ENCODE measurements at places on chromosomes 16 and 17. TPM values are rescaled to one million over a fixed set of nuclear protein-coding genes. Genes with fewer than 3 reads are reported as not detected.

PRAC1 gene
- not detected for polyA plus RNA-seq

BICDL2 gene
- polyA plus RNA-seq: 2.6 TPM

DPEP2 gene
- 1.9 TPM for polyA plus RNA-seq

SDK2 gene
- 12.0 TPM for polyA plus RNA-seq

RASD1 gene
- 3.4 TPM for polyA plus RNA-seq

OTOP2 gene
- polyA plus RNA-seq: not detected

ASPA gene
- polyA plus RNA-seq: 35.2 TPM

CRISPLD2 gene
- 19.0 TPM for polyA plus RNA-seq

HOXB4 gene
- 10.7 TPM for polyA plus RNA-seq

RNF157 gene
- 8.9 TPM for polyA plus RNA-seq

CNTD1 gene
- 2.3 TPM for polyA plus RNA-seq

KRTAP4-3 gene
- polyA plus RNA-seq: not detected

SLC38A8 gene
- not detected for polyA plus RNA-seq

RAMP2 gene
- 196 TPM for polyA plus RNA-seq

ARSG gene
- polyA plus RNA-seq: 6.4 TPM

CNEP1R1 gene
- 42.6 TPM for polyA plus RNA-seq

AMFR gene
- 70.6 TPM for polyA plus RNA-seq

HSF4 gene
- 4.3 TPM for polyA plus RNA-seq

POLG2 gene
- 32.5 TPM for polyA plus RNA-seq

TP53TG3F gene
- not detected for polyA plus RNA-seq

KRT9 gene
- not detected for polyA plus RNA-seq

PNMT gene
- polyA plus RNA-seq: 2.5 TPM

LRRC59 gene
- polyA plus RNA-seq: 40.8 TPM

NUPR1 gene
- 29.7 TPM for polyA plus RNA-seq

FBXO39 gene
- polyA plus RNA-seq: 0.56 TPM

MYH8 gene
- polyA plus RNA-seq: 48.7 TPM

DOC2A gene
- polyA plus RNA-seq: 4.6 TPM

CTRL gene
- 3.2 TPM for polyA plus RNA-seq

CSF3 gene
- polyA plus RNA-seq: 0.28 TPM

SLC43A2 gene
- 26.0 TPM for polyA plus RNA-seq

AIPL1 gene
- not detected for polyA plus RNA-seq

OTOA gene
- polyA plus RNA-seq: 0.13 TPM

HNF1B gene
- polyA plus RNA-seq: 28.8 TPM

REXO5 gene
- 9.0 TPM for polyA plus RNA-seq

KAT8 gene
- 70.7 TPM for polyA plus RNA-seq

GPR139 gene
- polyA plus RNA-seq: not detected

SYT17 gene
- 13.0 TPM for polyA plus RNA-seq

CHST4 gene
- polyA plus RNA-seq: 0.09 TPM

MT1A gene
- polyA plus RNA-seq: not detected

SPAG9 gene
- 128 TPM for polyA plus RNA-seq

PARD6A gene
- 1.7 TPM for polyA plus RNA-seq

SLFN13 gene
- polyA plus RNA-seq: 25.6 TPM

NPIPB2 gene
- polyA plus RNA-seq: 9.6 TPM

CBLN1 gene
- polyA plus RNA-seq: 0.78 TPM

NPIPA7 gene
- 27.6 TPM for polyA plus RNA-seq

CA10 gene
- not detected for polyA plus RNA-seq

ZDHHC1 gene
- 21.1 TPM for polyA plus RNA-seq

CACNG1 gene
- polyA plus RNA-seq: not detected

SULT1A2 gene
- 2.9 TPM for polyA plus RNA-seq

PIK3R6 gene
- 2.1 TPM for polyA plus RNA-seq

SOST gene
- polyA plus RNA-seq: not detected

KRTAP4-6 gene
- not detected for polyA plus RNA-seq

BAIAP3 gene
- 5.6 TPM for polyA plus RNA-seq

CD300LB gene
- polyA plus RNA-seq: 0.44 TPM

NT5C3B gene
- polyA plus RNA-seq: 105 TPM

TBC1D3B gene
- 20.1 TPM for polyA plus RNA-seq

ZNF286A gene
- 47.4 TPM for polyA plus RNA-seq

TMEM88 gene
- polyA plus RNA-seq: 23.6 TPM

All from right lung (tissue), 10 donors.